ENCODE measurements at places on chromosomes 1 and 21.

DNA sequence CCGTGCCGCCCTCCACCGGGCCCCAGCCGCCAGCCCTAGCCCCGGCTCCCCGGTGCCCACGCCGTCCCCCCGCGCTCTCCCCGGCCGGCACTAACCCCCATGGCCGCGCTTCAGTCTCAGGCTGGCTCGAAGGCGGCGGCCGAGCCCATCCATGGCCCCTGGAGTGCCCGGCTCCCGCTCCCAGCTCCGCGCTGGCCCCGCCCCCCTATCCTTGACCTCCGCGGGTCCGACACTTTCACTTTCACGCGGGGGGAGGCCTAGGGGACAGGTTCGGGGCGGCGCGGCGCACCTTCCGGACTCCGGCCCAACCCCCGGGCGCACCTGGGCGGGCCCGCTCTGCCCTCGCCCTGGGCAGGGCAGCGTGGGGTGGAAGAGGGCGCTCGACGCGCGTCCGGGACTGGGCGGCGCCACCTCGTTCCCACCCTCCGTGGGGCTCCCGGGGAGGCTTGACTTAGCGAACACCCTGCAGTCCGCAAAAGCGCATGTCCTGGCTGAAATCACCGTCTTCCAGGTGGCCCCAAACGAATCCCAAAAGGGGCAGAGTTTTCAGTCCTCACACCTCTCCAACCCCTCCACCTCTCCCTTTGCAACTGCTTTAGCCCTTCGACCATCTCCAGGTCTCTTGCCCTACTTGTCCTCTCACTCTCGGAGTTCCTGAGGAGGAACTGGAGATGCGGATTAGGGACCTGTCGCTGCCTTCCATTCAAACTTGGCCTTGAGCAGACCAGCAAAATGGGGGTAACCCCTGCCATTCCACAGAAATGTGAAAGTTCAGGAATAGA lies 3.9 kb upstream of the DENND2D start:
- DNase-seq, result no peak

DNA sequence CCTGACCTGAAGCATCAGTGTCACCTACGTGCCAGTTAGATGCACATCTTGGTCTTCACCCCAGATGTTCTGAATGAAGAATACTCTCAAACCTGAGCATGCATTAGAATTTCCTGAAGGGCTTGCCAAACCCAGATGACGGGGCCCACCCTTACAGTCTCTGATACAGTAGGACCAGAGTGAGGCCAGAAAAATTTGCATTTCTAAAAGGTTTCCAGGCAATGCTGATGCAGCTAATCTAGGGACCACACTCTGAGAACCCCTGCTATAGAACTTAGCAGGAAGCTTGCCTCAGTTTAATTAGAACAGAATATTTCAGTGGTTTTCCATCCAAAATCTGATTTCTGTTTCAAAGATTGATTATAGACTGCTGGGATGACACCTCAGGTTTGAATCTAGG lies 9.9 kb upstream of the CTBS start:
- no peak for DNase-seq

- DNase-seq, result no peak
These were observed 36.4 kb downstream of the ABCA4 start for GRCh38 chr1:94084547-94084946.

- no peak for DNase-seq
These were observed 21.1 kb downstream of the PAXBP1 start for GRCh38 chr21:32750405-32750804.

DNA sequence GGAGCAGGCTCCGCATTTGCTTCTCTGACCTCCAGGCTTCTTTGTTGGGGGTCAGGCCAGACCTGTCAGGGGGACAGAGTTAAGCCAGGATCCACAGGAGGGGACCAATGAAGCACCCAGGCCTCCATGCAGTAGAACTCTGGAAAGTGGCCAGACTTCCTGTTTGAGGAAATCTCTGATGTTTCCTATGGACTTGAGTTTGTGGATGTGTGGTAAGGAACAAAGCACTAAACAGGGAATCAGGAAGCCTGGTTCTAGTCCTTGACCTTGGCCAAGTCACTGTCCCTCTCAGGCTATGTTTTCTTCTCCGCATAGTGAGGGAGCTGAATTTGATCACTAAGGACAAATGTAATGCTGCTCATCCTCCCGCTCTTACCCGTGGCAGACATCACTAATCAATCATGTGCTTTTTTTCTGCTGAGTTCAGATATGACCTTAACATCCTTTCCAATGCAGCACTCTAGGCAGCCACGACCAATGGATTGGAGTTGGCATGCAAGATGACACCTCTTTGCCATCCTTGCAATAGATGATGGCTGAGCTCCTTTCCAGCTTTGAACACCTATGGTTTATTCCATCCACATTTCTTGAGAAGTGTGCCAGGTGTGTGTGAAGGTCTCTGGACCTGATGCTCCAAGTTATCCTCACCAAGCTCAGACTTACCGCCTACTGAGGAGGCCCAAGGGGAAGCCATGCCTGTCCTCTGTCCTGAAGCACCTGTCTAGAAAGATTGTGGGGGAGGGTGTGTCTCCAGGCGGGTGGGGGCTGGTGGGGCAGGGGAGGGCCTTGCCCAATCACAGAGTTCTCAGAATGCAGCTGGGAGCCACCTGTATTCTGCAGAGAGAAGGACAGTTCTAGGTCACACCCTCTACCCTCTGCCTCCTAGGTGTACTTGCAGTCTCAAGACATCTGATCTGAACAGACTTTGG lies 9.9 kb downstream of the SH2D2A start:
- DNase-seq, result no peak

- DNase-seq, result no peak
These were observed 22.1 kb downstream of the MROH7 start for GRCh38 chr1:54663725-54664124.

DNA sequence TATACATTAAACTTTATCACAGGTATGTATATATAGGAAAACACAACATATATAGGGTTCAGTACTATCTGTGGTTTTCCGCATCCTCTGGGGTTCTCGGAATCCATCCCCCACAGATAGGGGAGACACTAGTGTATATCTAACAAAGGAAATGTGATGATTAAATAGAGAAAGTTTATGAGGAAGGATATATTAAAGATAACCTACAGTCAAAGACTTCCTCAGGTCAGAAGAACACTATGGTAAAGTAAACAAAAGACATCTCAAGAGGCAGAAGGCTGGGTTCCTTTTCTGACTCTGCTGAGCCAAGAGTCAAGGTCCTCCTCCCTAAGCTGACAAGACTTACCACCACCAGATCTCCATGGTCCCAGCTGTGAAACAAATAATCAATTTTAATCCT lies 12.1 kb downstream of the USP24 start:
- DNase-seq, result no peak

GRCh38 chr1:158200527-158200926 lies 19.8 kb downstream of the CD1D start:
- DNase-seq, result no peak

- peak; percentile 54 for DNase-seq
These were observed 358.7 kb downstream of the LTN1 start for GRCh38 chr21:28633839-28634555.

DNA sequence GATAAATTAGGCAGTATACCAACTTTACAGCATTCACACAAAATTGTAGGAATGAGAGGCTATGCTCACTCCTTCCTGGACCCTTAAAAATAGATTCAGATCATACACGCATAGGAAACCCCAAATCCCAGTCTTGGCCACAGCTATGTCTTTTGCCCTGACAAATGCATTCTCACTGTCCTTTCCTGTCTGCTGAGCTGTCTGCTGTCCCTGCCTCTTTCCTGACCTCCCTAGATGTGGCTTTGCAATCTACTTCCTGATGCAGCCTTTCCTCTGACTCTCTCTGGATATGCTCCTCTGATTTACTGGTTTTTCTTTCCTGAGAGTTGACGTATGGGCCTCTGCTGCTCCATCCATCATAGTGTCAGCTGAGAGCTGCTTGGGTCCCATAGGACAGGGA lies 59.8 kb upstream of the SLC35F3 start:
- DNase-seq, result no peak

DNA sequence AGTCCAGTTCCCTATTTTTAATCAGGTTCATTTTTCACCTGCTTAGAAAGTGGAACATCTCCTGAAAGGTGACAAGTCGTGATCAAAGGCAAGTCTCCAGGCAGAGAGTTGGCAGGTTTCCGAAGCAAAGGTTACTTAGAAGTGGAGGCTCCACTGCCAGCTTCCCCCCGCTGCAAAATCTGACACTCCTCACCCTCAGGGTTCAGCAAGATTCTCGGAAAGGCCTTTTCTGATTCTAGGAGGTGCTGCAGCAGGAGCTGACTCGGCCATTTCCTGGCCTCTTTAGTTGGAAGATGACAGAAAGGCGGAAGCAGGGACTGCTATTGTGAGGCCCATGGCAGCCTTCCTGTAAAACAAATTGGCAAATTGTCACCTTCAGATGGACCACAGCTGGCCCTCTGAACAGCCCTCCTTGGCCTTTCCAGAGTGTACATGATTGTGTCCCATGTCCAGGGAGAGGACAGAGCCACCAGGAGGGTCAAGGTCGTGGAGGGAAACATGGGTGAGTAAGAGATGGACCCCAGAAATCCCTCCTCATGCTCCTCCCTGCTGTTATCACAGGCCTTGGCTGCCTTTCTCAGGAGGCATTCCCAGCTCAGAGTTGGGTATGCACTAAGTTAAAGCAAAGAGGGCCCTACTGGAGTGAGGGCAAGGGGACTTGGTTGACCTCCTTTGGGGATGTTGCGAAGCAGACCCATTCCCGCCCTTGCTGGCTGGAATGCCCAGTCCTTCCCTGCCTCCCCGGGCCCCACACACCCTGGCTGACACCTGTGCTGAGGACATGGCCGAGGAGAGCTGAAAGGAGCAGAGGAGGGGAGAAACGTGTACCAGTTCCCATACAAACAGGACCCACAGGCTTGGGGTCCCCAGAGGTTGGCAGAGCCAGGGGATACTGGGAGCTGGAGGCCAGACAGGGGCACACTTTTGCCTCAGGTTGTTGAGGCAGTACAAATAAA lies 115.5 kb upstream of the IRF2BP2 start:
- DNase-seq, result no peak

All from GM04503 (cell line).